Naive B cell (primary cell): ENCODE measurements at places on chromosomes 13 and 19. TPM values are rescaled to one million over a fixed set of nuclear protein-coding genes. Genes with fewer than 3 reads are reported as not detected.

The LGALS7B gene
- polyA plus RNA-seq, result not detected

The ZC3H13 gene
- 38.3 TPM for polyA plus RNA-seq

The TMEM59L gene
- polyA plus RNA-seq, result not detected

DNA sequence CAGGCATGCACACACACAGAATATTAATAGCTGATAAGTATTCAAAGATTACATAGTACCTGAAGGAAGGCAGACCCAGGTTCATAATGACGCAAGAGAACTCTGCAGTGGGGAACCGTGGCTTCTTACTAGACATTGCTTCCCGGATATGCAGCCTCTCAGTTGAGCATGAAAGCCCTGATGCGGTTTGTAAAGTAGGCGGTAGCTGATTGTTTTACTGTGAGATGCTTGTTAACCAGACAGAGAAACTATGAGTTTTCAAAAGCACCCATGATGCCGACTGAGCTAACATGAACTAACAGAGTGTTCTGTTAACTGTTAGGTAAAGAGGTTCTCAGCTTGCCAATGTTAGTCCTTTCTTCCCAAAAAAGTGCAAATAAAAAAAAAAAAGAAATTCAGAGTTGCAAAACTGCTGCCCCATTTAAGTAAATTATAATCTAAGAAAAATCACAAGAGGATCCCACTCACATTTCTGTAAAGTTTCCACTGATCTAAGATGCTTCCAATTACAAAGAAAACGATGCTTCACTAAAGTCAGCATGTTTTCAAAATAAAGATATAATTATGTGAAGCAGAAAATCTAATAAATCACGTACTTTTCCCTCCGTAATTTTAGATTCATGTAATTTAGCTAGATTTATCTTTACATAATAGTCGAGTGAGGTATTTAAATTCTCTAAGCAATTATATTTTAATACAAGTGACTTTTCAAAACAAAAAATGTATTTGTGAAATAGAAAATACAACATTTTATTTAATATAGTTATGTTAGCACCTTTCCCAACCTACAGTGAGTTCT, 2.2 kb downstream of the FLT1 start:
- DNase-seq, result peak; percentile 10

- DNase-seq, result no peak
Measured at GRCh38 chr19:53432088-53432661, 391 bp downstream of the ZNF761 start.

GRCh38 chr13:78595495-78596398, 7.6 kb downstream of the POU4F1 start:
- DNase-seq, result no peak

DNA sequence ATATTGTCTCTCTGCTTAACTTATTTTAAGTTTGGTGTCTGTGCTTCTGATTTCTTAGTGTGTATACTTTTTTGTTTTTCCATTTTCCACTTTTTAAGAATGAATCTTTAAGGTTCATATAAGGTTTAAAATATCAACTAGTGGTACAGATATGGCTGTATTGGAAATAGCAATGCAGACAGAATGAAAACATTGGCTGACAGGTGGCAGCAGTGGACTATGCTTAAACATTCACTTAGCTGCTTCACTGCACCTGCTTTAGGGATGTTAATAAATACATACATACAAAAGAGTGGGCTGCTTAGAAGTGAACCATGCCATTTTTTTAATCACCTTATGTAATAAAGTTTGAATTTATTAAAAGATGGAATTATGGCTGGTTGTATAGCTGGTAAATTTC, 27.3 kb downstream of the TM9SF2 start:
- peak; percentile 33 for DNase-seq

GRCh38 chr13:111043575-111043982, 71.5 kb upstream of the ARHGEF7 start:
- no peak for DNase-seq

DNA sequence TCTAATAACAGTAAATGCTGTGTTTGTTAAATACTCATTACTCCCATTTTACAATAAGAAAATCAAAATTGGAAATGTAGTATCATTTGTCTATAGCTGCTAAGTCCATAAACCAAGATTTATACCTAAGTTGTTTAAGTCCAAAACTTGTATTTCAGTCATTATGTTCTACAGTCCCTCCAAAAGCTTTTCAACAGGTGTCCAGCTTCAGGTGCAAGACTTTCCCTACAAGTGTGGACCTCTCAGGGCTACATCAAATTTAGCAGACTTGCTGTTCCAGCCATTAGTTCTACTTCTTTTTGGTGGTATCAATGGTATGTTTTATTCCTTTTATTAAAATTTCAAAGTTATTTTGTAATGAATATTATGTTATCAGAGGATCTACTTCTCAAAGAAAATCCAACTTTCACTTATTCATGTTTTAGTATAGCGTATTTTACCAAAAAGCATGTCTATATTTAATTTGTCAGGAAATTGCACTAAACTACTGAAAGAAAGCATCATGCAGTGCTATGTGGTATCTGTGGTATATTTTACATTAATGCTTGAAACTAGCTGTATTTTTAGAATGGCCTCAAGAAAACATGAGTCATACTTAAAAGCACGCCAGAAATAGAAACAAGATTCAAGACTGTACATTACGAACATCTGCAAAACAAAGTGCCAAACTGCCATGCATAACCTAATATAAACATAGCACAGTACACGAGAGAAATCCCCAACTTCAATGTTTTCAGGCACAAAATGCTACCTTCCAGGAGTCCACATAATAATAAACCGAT, 44.5 kb downstream of the VWA8 start:
- DNase-seq, result peak; percentile 11

GRCh38 chr13:42073683-42074082, 25.2 kb downstream of the DGKH start:
- DNase-seq, result no peak

DNA sequence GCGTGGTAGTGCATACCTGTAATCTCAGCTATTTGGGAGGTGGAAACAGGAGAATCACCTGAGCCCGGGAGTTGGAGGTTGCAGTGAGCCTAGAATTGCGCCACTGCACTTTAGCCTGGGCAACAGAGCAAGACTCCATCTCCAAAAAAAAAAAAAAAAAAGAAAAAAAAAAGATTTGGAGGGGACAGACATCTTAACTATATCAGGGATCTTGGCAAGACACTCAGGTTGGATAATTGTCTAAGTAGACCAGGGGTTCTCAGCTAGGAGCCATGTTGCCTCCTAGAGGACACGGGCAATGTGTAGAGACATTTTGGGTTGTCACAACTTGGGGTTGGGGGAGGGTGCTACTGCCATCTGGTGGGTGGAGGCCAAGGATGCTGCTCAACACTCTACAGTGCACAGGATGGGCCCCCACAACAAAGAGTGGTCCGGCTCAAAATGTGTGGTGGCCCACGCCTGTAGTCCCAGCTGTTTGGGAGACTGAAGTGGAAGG, 1.9 kb upstream of the ZNF580 start:
- DNase-seq, result peak; percentile 46

GRCh38 chr19:50713556-50714236, 5.9 kb downstream of the SHANK1 start:
- DNase-seq, result no peak
